Suppressor macrophage treated with lipopolysaccharide for 4 hours (primary cell): ENCODE measurements at places on chromosomes 13 and 19.

DNA sequence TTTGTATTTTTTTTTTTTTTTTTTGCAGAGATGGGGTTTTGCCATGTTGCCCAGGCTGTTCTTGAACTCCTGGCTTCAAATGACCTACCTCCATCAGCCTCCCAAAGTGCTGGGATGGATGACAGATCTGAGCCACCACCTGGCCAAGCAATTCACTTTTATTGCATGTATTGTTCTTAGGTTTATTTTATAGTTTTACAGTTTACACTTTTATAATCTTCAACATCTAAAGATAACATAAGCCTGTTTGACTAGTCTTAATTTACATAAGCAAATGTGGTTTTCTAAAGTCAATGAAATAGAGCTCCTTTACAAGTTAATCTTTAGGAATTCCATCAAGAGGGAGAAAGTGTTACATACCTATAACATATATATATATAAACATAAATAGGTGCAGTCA lies 9.5 kb upstream of the MPV17L2 start:
- DNase-seq = no peak

DNA sequence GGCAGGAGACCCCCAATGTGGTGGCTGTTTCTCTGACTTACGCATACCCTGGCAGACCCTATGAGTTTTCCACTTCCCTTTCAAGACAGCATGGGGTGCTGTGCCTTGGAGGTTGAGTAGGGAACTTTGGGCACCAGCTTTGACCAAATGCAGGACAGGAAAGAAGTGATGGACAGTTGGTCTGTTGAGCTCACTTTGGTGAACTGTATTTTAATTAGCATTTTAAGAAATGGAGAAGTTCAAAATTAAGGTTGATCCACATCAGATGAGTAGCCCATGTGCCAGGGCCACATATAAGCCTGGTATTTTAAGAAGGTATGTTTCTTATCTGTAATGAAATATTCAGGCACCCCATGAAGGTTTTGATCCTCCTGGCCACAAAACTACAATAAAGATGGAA lies 46.1 kb upstream of the RAP2A start:
- no peak for DNase-seq

DNA sequence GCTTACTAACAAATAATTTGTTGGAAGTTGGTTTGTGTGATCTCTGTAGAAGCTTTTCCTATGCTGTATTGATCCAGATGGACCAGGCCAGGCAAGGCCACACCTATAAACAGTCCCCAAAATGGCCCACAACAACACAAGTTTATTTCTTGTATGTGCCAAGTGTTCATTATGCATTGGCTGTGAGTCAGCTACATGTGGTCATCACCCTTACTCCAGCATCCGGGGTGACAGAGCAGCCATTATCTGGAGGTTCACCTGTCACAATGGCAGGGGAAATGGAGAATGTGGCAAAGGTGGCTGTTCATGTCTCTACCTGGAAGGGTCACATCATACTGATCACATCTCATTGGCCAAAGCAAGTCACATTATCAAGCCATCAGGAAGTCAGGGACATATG lies 164.3 kb downstream of the DCT start:
- DNase-seq = no peak

DNA sequence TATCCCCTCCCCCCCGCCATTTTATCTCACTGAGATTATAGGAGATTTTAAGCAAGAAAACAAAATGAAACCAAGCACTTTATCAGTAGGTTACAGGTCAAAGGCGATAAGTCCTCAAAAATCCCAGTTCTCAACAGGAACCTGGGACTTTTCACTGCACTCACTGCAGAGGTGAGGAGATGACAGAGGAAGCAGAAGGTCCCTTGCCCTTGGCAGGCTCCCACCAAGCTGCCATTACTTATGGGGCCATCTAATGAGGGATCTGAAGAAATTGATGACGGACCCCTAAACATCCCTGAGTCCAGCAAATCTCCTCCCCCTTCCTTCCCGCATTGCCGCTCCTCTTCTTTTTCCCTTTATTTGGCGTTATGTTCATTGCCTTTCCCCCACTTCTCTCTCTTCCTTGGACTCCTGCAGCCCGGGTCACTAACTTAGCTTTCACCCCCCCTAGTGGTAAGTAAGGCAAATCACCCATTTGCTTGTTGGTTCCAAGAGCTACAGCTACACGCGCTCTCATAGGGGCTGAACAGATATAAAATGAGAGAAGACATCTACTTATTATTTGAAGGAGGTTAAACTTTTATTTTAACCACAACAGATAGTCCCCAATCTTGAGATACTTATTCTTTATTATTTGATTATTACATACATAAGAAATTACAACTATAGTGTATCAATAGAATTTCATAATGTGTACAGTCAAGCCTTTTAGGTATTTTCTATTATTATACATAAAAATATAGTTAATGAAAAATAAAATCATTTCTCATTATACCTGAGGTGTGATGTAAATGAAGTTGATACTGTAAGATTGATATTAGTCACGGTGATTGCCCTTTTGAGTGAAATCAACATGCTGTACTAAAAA lies 52.0 kb upstream of the ARGLU1 start:
- peak; percentile 74 for DNase-seq

DNA sequence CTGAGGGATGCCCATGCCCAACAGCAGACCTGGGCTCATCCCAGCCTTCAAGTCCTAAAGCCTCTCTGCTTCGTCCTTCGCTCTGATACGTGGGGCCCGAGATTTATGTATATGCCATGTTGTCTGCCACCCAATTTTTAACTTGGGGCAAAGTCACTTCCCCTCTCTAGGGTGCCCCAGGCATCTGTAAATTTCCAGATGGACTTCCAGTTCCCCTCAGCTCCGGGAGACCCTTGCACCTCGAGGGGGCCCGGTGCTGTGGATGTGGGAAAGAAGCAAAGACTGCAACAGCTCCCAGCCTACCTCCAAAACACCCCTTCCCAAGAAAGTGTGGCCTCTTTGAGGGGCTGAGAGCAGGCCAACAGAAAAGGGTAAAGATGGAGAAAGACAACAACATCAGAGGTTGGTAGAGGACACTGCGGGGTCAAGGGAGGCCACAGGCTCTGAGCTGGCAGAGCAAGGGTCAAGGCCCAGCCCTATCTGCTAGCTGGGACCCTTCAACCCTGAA lies 97.4 kb downstream of the STK24 start:
- DNase-seq = no peak

DNA sequence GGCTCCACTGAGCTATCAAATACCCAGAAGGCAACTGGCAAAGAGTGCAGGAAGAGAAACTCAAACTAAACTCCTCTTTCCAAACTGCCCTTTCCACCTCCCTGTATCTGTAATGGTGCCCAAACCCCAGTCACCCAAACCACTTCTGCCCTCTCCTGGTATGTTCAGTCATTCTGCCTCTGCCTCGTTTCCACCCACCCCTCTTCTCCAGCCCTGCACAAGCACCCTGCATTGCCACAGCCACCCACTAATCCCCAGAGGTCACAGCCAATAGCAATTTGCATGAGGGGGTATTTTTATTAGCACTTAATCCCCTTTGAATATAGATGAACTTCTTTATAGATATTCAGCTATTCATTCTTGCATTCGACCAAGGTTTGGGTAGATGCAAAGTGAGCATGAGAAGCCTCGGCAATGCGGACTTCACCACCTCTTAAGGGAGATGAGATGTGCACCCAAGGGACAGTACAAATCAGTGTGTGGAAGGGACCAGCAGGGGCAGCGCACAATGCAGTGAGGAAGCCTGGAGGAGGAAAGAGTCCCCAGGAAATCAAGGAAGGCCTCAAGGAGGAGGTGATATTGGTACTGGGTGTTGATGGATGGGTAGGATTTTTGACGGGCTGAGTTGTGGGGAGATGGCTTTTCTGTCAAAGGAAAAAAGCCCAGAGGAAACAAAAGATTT lies 12.4 kb downstream of the TMEM272 start:
- DNase-seq = peak; percentile 80

DNA sequence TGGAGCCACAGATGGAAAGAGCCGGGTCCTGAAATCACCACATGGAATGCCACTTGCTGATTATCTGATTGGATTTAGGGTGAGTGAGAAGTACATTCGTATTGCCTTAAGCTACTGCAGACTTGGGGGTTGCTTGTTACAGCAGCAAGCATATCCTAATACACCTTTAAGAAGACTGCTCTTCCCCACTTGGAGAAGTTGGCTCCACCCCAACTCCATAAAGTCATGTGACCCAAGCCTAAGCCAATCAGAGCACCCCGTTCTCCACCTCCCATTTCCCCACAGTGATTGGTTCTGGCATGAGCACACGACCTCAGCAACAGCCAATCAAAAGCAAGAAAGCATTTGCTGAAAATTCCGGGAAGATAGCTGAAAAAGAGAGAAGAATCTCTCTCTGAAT lies 23.1 kb downstream of the CACNA1A start:
- no peak for DNase-seq

GRCh38 chr19:33429891-33430673 lies 56.6 kb downstream of the CEBPG start:
- no peak for DNase-seq

DNA sequence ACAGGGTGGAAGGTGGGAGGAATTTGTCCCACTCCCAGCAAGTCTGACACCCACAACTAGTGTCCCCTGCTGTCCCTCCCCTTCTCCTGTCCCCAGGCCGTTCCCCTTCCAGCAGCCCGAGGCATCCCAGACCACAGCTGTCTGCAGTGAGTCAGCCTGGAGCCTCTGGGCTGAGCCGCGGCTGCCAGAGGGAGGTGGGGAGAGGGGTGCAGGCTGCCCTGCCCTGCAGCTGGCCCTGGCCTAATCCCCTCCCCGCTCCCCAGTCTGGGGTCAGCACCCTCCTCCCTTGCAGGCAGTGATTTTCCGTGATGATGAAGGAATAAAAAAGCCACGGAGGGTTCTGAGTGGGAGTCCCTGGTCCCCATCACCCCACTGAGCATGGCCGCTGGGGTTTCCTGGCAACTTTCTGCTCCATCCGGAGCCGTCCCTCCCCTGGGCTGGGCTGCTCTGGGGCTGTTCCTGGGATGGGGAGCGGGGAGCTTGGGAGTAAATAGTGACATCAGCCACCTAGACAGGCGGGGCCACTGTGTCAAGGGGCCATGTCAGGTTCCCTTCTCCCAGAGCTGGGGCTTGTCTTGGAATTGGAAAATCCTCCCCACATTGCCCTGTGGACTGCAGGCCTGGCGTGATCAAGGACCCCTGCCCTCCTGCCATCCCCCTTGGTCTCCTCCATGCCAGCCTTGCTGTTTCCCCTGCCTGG lies 16.8 kb downstream of the SPC24 start:
- peak; percentile 57 for DNase-seq

- DNase-seq = no peak
These were observed 156.1 kb downstream of the IRS2 start for GRCh38 chr13:109630271-109630670.

- DNase-seq = peak; percentile 53
These were observed 25.0 kb downstream of the LRCH1 start for GRCh38 chr13:46577696-46578589.

- no peak for DNase-seq
These were observed 45.8 kb upstream of the SCEL start for GRCh38 chr13:77489566-77490337.

DNA sequence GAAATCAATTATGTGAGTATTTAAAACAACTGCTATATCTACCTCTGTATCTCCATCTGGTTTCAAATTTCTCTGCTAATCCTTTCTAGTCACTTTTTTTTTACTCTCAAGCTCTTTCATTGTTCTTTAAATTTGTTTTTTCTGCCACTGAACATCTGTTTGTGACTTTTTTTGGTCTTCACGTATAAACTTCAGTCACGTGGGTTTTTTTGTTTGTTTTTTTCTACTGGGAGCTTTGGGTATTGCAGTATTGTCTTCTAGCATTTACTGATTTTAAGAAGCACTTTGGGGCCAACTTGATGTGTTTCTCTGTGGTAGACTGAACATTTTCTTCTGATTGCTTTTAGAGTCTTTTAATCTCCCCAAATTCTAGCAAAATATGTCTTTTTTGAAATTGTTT lies 262.6 kb upstream of the RXFP2 start:
- DNase-seq = no peak

GRCh38 chr19:36009220-36009619 lies 607 bp upstream of the SYNE4 start:
- peak; percentile 52 for DNase-seq
